ENCODE measurements at places on chromosomes 16 and 17.

- no peak for DNase-seq
Observed at GRCh38 chr16:68737046-68737729, at the start of gene CDH1. TSS of gene CDH1 (plus strand) at chr16:68737292. CDS start at chr16:68737416, 124 bp downstream.

- no peak for DNase-seq
Observed at GRCh38 chr16:67517155-67517445, 11.5 kb upstream of the RIPOR1 start.

GRCh38 chr17:42403150-42403549 is 14.9 kb upstream of the STAT3 start:
- DNase-seq, result peak; percentile 80

DNA sequence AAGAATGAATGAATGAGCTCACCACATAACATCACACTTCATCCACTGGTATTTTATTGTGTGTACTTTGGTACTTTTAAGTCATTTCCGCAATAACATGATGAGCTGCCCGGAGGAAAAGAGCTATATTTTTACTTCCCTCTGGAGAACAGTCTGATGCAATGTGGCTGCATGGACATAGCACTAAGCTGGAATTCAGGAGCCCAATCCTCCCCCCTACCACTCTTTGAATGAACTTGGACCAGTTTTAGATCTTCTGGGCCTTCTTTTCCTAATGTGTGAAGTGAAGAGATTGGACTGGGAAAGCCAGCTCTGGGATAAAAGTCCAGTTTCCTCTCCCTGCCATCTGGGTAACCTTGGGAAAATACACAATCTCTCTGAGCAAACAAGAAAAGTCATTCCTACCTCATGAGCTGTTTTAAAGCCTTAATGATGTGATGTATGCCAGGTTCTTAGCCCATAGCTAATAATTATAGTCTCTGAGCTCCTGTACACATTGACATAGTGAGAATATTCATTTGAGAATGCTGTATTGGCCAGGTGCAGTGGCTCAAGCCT is 79.3 kb downstream of the ABCC12 start:
- no peak for DNase-seq

GRCh38 chr17:56549501-56549900 is 44.0 kb upstream of the NOG start:
- DNase-seq, result no peak

- DNase-seq, result no peak
Observed at GRCh38 chr17:14815079-14815478, 450.0 kb downstream of the PMP22 start.

GRCh38 chr16:76959166-76959565 is 231.8 kb upstream of the MON1B start:
- DNase-seq, result no peak

- DNase-seq, result no peak
Observed at GRCh38 chr17:43615330-43616028, 46.2 kb downstream of the MEOX1 start.

DNA sequence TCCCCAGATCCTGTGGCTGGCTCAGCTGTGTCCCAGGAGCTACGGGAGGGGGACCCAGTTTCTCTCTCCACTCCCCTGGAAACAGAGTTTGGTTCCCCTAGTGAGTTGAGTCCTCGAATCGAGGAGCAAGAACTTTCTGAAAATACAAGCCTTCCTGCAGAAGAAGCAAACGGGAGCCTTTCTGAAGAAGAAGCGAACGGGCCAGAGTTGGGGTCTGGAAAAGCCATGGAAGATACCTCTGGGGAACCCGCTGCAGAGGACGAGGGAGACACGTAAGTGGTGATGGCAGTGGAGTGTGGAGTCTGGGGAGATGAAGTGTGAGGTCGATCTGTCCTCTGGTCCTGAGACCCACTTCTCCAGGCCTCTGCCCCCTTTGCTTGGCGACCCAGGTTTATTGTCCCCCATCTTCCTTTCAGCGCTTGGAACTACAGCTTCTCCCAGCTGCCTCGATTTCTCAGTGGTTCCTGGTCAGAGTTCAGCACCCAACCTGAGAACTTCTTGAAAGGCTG is 585 bp downstream of the WRAP53 start:
- no peak for DNase-seq

DNA sequence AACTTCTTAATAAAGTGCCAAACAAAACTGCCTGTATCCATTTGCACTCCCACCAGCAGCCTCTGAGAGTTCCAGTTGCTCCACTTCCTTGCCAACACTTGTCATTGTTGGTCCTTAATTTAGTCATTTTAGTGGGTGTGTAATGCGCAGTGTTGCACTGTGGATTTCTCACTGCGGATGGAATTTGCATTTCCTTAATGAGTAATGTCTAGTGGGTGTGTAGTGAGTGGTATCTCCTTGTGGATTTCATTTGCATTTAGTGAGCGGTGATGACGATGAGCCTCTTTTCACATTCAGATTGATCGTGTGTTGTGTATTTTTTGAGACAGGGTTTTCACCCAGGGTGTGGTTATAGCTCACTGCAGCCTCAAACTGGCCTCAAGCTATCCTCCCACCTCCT is 4.1 kb upstream of the MSLN start:
- DNase-seq, result no peak

DNA sequence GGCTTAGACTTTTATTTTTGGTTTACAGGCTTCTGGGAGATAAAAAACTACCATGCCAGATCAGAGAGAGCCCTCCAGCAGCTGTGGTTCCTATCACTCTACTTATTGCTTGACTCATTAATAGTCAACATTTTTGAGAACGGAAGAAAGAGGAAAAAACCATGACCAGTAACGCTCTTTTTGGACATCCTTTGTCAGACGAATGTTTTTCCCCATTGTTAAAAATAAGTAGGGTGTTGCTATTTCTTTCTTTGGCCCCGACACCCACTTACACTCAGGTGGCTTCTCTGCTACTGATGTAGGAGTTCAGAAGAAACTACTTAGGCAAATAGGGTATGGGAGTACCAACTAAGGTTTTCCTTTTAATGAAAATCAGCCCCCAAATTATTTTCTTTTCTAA is 27.5 kb downstream of the TVP23A start:
- DNase-seq, result no peak

GRCh38 chr16:89749637-89750036 is 28.3 kb downstream of the ZNF276 start:
- DNase-seq, result no peak

GRCh38 chr17:78362671-78363070 is 2.8 kb upstream of the SOCS3 start:
- no peak for DNase-seq

DNA sequence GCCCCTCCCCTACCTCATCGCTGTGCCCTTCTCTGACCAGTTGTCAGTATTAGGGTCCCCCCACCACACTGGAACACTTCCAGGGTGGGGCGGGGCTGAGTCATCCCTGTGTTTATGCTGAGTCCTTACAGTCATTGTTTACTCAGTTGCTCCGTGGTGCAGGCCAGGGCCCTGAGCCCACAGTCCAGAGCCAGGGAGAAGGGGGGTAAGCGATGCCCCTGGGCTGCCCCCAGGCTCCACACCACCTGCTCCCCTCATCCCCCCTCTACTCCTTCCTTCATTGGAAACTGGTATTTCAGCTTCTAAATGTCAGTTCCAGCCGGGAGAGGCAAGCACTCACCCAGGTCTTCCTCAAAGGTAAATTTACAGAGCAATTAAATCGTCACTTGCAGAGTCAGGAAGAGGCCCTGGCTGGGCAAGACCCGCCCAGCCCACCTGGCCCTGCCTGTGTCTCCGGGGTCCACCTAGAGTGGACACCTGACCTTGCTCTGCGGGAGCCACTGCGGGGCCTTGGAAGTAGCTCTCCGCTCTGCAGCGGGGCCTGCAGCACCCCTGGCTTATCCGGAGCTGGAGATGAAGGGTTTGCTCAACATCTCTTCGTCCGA is 4.8 kb downstream of the ATP2A3 start:
- no peak for DNase-seq

GRCh38 chr17:82964851-82965341 is 114.5 kb upstream of the METRNL start:
- DNase-seq, result no peak

DNA sequence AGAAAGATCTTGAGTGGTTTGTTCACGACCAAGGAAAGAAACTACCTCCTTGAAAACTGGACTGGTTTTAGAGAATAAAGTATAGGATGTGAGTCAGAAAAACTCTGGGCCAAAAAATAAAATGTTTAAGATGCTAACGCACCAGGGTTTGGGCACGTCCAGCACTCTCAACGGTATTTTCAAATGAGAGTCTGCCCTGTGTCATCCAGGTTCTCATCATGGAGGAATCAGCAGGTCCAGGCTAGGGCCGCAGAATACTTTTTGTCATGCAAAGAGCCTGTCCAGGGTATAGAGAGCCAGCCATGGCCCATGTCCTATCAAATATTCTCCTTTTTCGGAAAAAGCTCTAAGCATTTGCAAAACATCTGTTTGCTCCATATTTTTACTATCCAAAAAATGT is 2.4 kb downstream of the NXN start:
- DNase-seq, result no peak

DNA sequence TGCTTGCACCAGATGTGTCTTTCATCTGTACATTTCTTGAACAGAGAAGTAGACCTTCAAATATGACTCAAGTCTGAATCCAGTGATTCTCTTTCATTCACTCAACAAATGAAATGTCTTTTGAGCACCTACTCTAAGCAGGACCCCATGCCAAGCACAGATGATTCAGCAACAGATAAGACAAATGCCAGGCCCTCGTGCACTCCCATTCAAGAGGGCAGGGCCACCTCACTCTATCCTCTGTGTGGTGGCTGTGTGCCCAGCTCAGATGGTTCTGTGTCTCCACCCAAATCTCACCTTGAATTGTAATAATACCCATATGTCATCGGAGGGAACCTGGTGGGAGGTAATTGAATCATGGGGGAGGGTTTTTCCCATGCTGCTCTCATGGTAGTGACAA is 74.1 kb upstream of the NKD1 start:
- no peak for DNase-seq

DNA sequence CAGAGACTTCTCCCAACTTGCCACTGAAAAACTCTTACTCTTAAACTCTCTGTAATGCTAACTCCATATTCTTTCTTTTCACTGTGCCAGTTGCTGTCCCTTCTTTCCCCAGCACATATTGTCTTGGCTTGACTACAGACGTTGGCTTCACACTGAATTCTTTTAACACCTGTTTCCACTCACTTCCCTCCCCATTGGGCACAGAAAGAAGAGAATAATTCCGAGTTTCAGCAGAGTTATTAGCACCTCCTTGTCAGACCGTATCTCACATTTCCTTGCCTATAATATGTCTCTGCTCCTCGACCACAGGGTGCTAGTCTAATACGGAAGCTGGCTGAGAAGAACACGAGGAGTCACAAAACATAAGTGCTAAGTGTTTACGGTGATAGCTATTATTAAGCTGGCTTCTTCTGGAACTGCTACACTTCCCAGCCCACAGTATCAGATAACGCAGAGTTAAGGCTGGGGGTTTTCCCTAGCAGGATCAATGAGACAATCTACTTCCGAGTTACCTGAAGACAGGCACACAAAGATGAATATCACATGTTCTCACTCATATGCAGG is 188.5 kb upstream of the CDH8 start:
- no peak for DNase-seq

- DNase-seq, result no peak
Observed at GRCh38 chr16:6560306-6561100, 772.1 kb upstream of the RBFOX1 start.

GRCh38 chr17:72104863-72105234 is 16.0 kb upstream of the SOX9 start:
- DNase-seq, result no peak

- no peak for DNase-seq
Observed at GRCh38 chr17:17944743-17945142, 27.5 kb downstream of the TOM1L2 start.

DNA sequence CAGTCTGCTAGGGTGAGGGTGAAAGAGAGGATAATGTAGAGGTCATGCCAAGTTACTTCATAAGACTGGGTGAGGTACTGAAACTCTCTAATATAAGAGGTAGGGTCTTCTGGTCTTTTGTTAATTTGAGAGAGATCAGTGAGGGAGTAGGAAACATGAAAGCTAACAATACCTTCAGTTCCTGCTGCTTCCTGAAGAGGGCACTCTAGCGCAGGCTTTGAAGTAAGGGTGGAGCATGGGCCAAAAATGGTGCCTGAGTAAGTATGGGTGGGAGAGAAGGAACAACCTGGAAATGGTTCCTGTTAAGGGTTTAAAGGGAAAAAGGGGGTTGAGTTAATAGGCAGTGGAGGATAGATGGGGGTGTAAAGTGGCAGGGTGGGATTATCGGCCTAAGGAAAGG is 2449.5 kb downstream of the TP53TG3F start:
- no peak for DNase-seq

DNA sequence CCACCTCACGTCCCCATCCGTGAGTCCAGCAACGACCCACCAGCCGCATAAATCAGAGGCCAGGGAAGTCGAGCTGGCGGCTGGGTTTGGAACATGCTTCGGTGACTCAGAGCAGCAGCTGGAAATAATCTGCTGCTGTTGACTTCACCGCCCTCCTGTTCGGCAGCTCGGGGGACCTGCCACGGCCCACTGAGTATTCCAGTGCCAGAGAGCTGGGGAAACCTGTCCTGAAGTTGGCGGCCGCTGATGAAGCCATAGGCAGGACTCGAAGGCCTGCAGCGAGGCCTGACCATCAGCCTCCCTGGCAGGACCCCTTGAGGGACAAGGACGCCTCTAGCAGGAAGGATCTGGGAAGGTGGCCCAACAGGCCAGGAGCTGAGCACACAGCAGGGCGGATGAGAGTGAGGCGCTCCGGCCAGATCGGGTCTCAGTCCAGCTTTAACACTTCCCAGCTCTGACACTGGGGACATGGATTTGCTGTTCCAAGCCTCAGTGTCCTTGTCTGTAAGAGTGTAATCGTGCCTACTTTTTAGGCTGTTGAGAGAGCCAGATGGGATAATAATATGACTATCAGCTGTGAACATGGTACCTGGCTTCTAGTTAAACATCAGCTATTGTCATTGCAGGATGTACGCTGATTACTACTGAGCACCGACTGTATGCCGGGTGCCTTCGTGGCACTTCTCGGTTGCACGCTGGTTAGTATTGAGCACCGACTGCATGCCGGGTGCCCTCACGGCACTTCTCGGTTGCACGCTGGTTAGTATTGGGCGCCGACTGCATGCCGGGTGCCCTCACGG is 50.4 kb upstream of the CIBAR2 start:
- DNase-seq, result no peak

- no peak for DNase-seq
Observed at GRCh38 chr17:82009413-82009812, 13.3 kb downstream of the CENPX start.

GRCh38 chr17:40074871-40075200 is 12.1 kb downstream of the THRA start:
- no peak for DNase-seq

- no peak for DNase-seq
Observed at GRCh38 chr16:31467151-31467773, 4.7 kb upstream of the TGFB1I1 start.

- no peak for DNase-seq
Observed at GRCh38 chr17:55278173-55278961, 13.6 kb downstream of the HLF start.

- DNase-seq, result no peak
Observed at GRCh38 chr16:18832006-18832405, 30.7 kb upstream of the ARL6IP1 start.

- no peak for DNase-seq
Observed at GRCh38 chr16:80592273-80592672, 51.5 kb downstream of the DYNLRB2 start.

GRCh38 chr16:351804-352520 is 561 bp downstream of the AXIN1 start:
- no peak for DNase-seq

GRCh38 chr17:50057521-50057991 is 1.6 kb downstream of the ITGA3 start:
- no peak for DNase-seq

Data from GM19239 (cell line).